ENCODE measurements at places on chromosomes 5 and 9.

GRCh38 chr5:83701886-83702285, 18.8 kb downstream of the HAPLN1 start:
- DNase-seq: no peak

DNA sequence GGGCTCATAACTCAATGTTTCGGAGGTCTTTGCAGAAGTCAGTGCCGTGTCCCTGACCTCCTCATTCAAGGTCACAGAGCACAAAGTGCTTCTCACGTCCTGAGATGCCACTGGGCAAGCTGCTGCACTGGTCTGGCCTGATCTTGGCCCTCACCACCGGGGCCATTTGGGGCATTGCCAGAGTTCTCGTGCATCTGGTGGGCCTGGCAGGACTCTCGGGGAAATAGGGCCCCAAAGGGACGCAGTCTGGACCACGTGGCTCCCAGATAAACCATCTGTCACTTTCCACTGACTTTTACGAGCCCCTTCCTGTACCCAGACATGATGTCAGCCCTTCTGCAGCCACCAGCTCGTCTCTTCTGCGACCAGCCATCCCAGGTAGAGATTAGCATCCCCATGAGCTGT, 54.8 kb downstream of the HRH2 start:
- DNase-seq: no peak

- no peak for DNase-seq
Observed at GRCh38 chr5:178371362-178372111, 138.9 kb upstream of the PHYKPL start.

- DNase-seq: no peak
Observed at GRCh38 chr9:134293031-134293521, 33.2 kb upstream of the RXRA start.

GRCh38 chr5:75671506-75671905, 45.7 kb downstream of the POC5 start:
- DNase-seq: no peak

- no peak for DNase-seq
Observed at GRCh38 chr5:151614565-151614964, 23.4 kb upstream of the FAT2 start.

- no peak for DNase-seq
Observed at GRCh38 chr9:264231-264630, 49.6 kb downstream of the DOCK8 start.

GRCh38 chr5:157859227-157859575, 256 bp upstream of the CLINT1 start:
- DNase-seq: no peak

- DNase-seq: no peak
Observed at GRCh38 chr5:175253597-175253996, 190.4 kb downstream of the DRD1 start.

DNA sequence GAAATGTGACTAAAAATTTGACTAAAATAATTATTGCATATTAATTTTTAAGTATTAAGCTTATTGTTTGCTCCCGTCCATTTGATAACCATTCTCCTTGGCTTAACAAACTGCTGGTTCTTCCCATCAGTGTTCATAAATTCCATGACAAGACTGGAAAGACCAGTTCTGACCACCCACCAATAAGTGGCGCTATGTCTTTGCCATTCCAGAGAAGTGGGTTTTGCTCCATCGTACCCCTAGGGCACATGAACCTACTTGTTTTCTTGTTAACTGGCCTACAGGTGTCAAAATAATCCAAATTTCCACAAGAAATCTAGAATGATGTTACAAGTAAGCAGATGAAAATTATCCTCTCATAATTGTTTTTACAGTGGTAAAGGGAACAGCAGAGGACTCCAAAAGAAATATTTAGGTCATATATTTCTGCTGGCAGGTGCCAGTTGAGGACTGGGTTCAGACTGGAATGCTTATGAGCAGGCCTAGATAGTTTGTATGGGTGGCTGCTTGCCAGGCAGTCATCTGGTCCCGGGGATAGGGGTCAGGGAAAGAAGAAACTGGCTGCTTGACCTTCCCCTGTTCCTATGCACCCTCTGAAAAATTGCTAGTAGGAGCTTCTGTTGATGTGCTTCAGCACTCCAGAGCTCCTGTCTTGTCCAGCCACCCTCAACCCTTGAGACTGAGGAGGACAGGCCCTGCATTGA, 283.1 kb upstream of the ADAMTSL1 start:
- DNase-seq: no peak

DNA sequence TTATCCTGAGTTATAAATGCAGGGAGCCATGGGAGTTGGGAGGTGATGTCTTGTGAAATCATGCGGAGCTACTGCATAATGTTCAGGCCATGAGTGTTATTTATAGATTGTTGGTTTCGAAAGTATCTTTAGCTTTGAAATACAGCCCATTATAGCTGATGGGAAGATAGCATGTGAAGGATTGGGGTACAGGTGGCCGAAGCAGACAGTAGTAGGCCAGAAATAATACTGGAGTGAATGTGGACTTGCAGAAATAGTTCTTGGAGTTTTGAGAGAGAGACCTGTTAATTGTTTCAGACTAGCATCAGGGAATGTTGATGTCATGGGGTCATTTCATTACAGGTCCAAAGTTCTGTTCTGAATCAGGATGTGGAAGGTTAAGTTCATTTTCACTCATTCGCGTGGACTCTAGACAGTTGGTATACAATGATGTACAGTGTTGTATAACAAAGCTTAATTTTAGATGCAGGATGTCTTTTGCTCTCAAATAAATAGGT, 3.8 kb downstream of the ATP6V1G1 start:
- no peak for DNase-seq

Measured in breast epithelium (tissue), 4 donors.